ENCODE measurements at places on chromosomes 2 and 18. TPM values are rescaled to one million over a fixed set of nuclear protein-coding genes. Genes with fewer than 3 reads are reported as not detected.

Gene COLEC11
- not detected for total RNA-seq

Gene MYCN
- not detected for total RNA-seq

Gene CAPN10
- total RNA-seq, result 30.3 TPM

Gene STPG4
- total RNA-seq, result 0.12 TPM

Gene LIMS4
- total RNA-seq, result 10.0 TPM

Gene PRKAG3
- total RNA-seq, result not detected

Gene CIB4
- total RNA-seq, result not detected

Gene FSHR
- not detected for total RNA-seq

Gene GFPT1
- 106 TPM for total RNA-seq
